Pancreas (tissue), 10 donors: ENCODE measurements at places on chromosomes 5 and 9. TPM values are rescaled to one million over a fixed set of nuclear protein-coding genes. Genes with fewer than 3 reads are reported as not detected.

Gene SNCAIP
- 0.49 TPM for polyA plus RNA-seq

GRCh38 chr5:97838214-97838613, 655.2 kb upstream of the RIOK2 start:
- H3K4me1 ChIP-seq, result no peaks in the 10 kb centered on the region
- no peak overlapping the region for H3K27ac ChIP-seq
- H3K27me3 ChIP-seq, result no peaks in the 10 kb centered on the region

GRCh38 chr5:100761192-100761591, 141.9 kb downstream of the ST8SIA4 start:
- H3K27me3 ChIP-seq, result no peaks in the 10 kb centered on the region
- H3K36me3 ChIP-seq, result no peaks in the 10 kb centered on the region
- no peak for DNase-seq
- no peak overlapping the region for H3K4me3 ChIP-seq
- no peak overlapping the region for H3K27ac ChIP-seq

GRCh38 chr5:110248921-110249320, 477.6 kb downstream of the TMEM232 start:
- no peaks in the 10 kb centered on the region for H3K4me1 ChIP-seq
- H3K36me3 ChIP-seq, result no peaks in the 10 kb centered on the region
- no peak overlapping the region for H3K27ac ChIP-seq
- no peaks in the 10 kb centered on the region for H3K27me3 ChIP-seq
- no peak for DNase-seq
- no peak overlapping the region for H3K4me3 ChIP-seq

DNA sequence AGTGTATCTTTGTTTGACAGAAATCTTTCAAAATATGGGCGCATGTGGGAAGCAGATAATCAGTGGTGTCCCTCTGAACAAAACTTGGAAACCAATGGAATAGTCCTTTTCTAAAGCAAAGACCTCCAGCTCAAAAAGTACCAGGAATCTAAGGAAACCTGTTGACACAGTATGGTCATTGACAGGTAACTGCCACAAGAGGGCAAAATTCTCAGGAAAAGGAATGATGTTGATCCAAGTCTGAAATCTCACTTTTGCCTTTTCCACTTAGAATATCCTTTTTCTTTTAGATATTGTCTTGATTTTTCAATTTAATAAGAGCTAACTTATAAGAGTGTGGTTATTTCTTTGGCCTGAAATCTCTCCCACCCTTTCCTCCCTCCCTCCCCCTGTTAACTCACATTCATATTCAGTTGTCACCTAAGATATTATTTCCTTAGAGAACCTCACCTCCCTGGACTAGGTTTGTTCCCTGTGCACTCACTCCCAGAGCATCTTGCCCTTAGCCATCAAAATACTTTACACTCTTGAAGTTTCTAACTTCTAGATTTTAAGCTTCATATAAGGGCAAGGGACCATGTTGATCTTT, 59.0 kb upstream of the BARX1 start:
- H3K4me1 ChIP-seq, result no peaks in the 10 kb centered on the region
- no peak overlapping the region for H3K27ac ChIP-seq
- no peaks in the 10 kb centered on the region for H3K27me3 ChIP-seq
- H3K4me3 ChIP-seq, result no peak overlapping the region
